NCI-H1930 (cell line): ENCODE measurements at places on chromosomes 1 and 21.

DNA sequence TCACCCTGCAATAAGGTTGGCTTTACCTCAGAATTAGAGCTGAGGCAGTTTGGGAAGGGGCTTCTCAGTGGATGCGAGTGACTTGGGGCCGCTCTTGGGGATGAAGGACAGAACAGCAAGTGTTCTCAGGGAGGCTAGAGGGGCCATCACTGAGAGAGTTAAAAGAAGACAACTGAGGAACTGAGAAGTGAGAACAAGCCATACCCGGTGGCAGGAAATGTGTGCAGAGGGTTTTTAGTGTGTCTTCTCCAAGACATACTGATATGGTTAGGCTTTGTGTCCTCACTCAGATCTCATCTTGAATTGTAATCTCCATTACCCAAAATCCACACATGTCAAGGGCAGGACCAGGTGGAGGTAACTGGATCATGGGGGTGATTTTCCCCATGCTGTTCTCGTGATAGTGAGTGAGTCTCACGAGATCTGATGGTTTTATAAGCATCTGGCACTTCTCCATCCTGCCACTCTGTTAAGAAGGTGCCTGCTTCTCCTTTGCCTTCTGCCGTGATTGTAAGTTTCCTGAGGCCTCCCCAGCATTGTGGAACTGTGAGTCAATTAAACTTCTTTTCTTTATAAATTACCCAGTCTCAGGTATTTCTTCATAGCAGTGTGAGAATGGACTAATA lies 75.8 kb downstream of the PCBP3 start:
- DNase-seq: no peak

GRCh38 chr1:48675251-48675650 lies 101.4 kb downstream of the BEND5 start:
- no peak for DNase-seq

- no peak for DNase-seq
Observed at GRCh38 chr1:91523482-91523881, 22.8 kb downstream of the CDC7 start.

GRCh38 chr21:44931137-44931500 lies 8.7 kb upstream of the SLX9 start:
- no peak for DNase-seq

- DNase-seq: no peak
Observed at GRCh38 chr21:29571949-29572348, 273.2 kb downstream of the BACH1 start.

DNA sequence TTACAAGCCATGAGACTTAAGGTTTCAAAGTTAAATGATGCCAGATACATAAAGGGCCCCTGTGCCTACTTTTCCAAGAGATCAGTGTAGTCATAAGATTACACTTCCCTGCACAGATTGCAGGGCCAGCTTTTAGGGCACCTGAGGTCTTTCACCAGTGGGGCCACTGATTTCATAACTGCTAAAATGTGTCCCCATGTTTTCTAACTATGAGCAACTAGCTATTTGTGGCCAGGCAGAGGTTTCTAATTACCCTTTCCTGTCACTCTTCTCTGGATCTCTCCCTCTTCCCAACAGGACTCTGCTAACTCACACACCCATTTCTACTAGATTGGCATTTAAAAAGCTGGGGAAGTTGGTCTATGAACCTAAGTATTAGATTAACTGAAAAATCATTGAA lies 207.1 kb upstream of the SGIP1 start:
- DNase-seq: no peak

- no peak for DNase-seq
Observed at GRCh38 chr1:14626869-14627607, 28.6 kb downstream of the KAZN start.

DNA sequence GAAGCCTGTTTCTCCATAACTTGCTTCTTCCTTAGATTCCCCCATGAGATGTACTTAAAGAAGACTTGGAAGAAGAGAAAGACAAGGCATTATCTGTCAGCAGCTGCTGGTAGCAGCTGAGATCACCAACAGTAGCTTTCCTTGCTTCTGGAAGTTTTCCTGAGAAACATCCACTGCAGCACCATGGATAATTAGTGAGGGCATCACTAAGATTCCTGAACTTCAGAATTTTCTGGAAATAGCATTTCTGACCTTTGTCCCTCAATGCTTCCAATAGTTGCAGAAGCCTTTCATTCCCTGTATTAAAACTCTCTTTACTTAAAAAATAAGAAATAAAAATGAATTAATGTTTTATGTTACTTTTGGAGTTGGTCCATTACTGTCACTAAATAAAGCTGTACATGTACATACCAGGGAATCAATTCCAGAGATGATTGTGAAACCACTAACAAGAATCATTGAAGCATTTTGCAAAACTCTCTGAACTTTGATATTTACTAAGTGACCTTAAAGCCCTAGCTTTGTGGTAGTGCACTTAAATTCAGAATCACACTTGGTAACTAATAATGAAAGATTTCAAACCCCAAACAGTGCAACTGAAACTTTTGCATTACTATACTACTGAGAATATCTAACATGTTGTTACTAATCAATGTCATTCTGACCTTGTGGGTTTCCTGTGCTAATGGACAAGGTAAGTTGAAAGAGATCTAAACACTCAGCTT lies at the start of gene CFHR4:
TSS of gene CFHR4 (plus strand) at position 538 of the 725 bp plus-strand sequence. CDS start at position 637, 99 bp downstream.
- DNase-seq: no peak

DNA sequence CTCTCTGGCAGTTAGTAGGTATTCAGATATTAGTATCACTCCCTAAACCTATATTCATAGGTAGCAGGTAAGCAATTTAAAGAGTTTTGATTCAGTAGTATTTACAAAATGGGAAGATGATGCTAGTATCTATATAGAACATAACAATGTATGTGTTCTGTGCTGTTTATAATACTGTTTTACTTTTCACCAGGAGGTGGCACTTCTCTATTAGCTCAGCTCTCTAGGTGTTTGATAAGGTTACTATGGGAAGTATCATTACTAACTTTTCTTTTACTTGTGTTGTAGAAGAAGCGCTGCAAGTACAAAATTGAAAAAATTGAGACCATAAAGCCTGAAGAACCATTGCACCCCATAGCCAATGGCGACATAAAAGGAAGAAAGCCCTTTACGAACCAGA lies 49.4 kb upstream of the FASLG start:
- DNase-seq: no peak

DNA sequence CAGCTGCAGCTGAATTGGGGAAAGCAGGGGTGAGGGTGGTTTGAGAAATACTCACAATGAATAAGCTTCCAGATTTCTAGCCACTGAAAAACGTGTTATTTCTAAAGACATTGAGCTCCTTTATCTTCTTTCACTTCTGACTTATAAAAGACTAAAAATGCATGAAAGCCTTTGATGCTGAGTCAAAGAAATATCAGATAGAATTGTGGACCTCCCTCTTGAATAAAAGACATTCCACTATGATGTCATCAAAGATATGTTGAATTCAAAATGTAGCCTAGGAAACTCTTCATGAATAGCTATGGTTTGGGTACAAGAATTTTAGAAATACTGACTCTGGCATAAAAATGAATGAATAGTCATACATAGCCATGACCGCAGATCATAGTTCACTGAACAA lies 44.7 kb upstream of the COL24A1 start:
- no peak for DNase-seq

DNA sequence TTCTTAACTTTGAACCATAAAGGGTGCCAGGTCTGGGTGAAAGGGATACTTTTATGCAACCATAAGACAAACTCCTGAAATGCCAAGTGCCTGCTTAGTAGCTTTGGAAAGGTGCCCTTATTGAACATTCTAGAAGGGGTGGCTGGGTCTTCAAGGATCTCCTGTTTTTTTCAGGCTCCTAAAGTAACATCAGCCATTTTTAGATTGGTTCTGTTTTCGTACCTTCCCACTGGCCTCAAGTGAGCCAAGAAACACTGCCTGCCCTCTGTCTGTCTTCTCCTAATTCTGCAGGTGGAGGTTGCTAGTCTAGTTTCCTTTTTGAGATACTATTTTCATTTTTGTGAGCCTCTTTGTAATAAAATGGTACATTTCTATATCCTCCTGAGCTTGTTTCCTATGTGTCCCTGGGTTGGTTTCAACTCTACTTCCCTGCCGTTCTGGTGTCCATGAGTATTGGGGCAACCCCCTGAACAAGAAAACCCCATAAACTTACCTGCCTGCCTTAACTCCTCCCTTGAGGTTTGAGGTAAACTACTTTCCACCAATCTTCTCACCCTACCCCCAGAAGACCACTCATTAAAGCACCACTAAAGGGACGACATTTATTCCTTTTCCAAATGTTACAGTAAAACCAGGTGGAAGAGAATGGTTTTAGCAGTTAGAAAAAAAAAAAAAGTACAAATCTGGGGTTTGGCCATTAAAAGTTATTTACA lies 2.6 kb downstream of the MARCKSL1 start:
- DNase-seq: no peak

DNA sequence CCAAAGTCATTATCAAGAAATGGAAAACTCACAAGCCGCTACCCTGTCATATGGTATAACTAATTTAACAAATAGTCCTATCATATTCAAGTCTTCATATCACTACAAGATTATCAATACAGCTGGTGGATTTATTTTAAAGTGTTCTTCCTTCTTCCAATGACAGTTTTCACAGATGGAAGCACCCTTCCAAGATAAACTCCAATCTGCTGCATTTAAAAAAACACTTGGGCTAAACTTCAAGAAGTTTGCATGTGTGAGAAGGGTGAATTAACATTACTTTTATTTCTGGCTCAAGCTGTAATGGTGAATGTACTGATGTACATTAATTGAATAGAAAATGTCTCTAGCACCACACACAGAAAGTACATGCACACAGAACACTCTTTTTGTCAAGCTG lies 192.4 kb downstream of the DPYD start:
- DNase-seq: no peak

GRCh38 chr1:155218854-155219591 lies 10.5 kb downstream of the MTX1 start:
- peak; percentile 62 for DNase-seq

DNA sequence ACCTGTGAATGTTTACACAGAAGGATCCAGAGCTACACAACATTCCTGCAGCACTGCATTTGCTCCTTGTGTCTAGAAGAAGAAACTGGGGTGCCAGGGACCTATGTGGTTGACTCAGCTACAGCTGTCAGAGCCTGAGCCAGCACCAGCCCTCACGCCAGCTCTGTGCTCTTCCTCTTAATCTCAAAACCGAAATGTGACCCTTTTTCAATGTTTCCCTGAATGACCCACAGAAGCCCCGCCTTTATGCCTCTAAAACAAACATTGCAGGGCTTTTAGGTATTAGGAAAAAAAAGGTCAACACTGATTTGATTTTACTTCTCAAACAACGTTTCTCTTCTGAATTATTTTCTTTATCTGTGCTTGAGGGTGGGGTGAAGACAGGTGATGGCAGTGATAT lies 260.5 kb downstream of the DYRK1A start:
- no peak for DNase-seq

DNA sequence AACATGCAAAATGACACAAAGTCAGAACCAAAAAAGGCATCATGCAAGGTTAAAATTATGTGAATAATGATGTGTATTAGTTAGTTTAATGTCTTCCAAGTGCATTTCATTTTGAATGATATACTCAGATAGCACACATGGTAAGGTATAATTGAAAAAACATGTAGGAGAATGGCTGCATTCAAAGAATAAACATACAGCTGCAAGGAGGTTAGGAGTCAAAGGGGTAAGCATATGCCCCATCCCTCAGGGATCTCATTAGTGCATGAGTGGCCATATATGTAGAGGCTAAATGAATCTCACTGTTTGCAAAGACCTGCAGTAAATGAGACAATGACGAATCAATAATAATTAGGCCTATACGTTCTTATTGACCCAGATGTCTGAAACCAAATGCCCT lies 179.7 kb upstream of the HOOK1 start:
- peak; percentile 40 for DNase-seq

GRCh38 chr1:86645851-86646250 lies 58.5 kb upstream of the SH3GLB1 start:
- DNase-seq: no peak
